ENCODE measurements at places on chromosomes 6 and 20. TPM values are rescaled to one million over a fixed set of nuclear protein-coding genes. Genes with fewer than 3 reads are reported as not detected.

SDHAF4 gene
- 5.2 TPM for polyA plus RNA-seq

GRCh38 chr6:169824021-169824420, 72.6 kb downstream of the ERMARD start:
- no peaks in the 10 kb centered on the region for H3K4me1 ChIP-seq
- H3K27me3 ChIP-seq: no peaks in the 10 kb centered on the region
- no peak overlapping the region for H3K4me3 ChIP-seq
- no peak overlapping the region for H3K27ac ChIP-seq
- DNase-seq: no peak

GRCh38 chr6:15046751-15047150, 199.1 kb upstream of the JARID2 start:
- no peak overlapping the region for H3K27ac ChIP-seq
- DNase-seq: no peak
- H3K36me3 ChIP-seq: no peaks in the 10 kb centered on the region
- H3K27me3 ChIP-seq: no peaks in the 10 kb centered on the region
- H3K4me3 ChIP-seq: no peak overlapping the region
- no peaks in the 10 kb centered on the region for H3K4me1 ChIP-seq

MCM8 gene
- 2.0 TPM for polyA plus RNA-seq

DNA sequence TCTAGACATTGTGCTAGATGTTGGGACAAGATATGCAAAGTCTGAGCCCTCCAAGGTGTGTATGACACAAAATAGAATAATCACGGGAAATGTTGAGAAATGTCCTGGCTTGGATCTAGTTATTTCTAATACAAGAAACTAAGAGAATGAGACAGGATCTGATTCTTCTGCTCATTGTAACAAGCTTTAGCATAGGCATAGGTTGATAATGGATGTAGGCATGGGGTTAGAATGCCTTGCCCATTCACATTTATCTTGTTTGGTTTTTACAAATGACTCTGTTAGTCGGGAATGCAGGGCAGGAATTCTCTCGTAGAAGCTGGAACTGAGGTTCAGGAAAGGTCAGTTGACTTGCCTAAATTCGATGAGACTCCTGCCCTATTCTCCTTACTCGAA, 1.5 kb upstream of the SLC26A8 start:
- DNase-seq: no peak
- no peaks in the 10 kb centered on the region for H3K27me3 ChIP-seq
- peaks cover 7% of the 10 kb centered on the region for H3K4me1 ChIP-seq
- no peak overlapping the region for H3K4me3 ChIP-seq
- no peaks in the 10 kb centered on the region for H3K36me3 ChIP-seq
- no peak overlapping the region for H3K27ac ChIP-seq

- H3K27me3 ChIP-seq: no peaks in the 10 kb centered on the region
- no peak overlapping the region for H3K4me3 ChIP-seq
- H3K27ac ChIP-seq: no peak overlapping the region
These were observed 46.2 kb downstream of the SLC22A1 start for GRCh38 chr6:160167604-160168399.

- H3K27me3 ChIP-seq: no peaks in the 10 kb centered on the region
- H3K4me1 ChIP-seq: no peaks in the 10 kb centered on the region
- H3K27ac ChIP-seq: no peak overlapping the region
These were observed 103.0 kb upstream of the RREB1 start for GRCh38 chr6:7004581-7005297.

- DNase-seq: no peak
- H3K27ac ChIP-seq: no peak overlapping the region
- H3K4me3 ChIP-seq: no peak overlapping the region
- no peaks in the 10 kb centered on the region for H3K27me3 ChIP-seq
- H3K4me1 ChIP-seq: no peaks in the 10 kb centered on the region
These were observed 42.2 kb downstream of the PKIB start for GRCh38 chr6:122652431-122652830.

DNA sequence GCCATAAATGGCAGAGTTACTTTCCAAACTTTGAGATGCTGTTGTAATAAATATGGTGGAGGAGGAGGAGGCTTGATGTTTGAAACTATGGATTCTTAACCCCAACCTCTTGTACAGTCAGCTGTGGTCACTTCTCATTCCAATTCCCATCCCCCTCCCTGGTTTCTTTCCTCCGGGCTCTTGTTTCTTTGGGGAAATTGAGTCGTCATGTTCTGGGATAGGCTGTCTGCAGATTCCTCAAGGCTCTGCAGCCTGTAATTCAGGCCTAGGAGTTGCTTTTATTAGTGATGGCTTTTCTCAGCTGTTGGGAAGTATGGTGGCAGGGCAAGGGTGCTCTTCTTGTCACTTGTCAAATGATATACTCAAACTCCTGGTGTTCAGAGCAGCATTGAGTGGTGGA, 2.6 kb downstream of the PTK7 start:
- no peak overlapping the region for H3K4me3 ChIP-seq
- no peaks in the 10 kb centered on the region for H3K36me3 ChIP-seq
- DNase-seq: peak; percentile 39
- H3K27me3 ChIP-seq: no peaks in the 10 kb centered on the region
- peaks cover 33% of the 10 kb centered on the region for H3K4me1 ChIP-seq
- no peak overlapping the region for H3K27ac ChIP-seq

ZNF391 gene
- 1.7 TPM for polyA plus RNA-seq

GRCh38 chr6:92550501-92550900, 868.9 kb downstream of the EPHA7 start:
- H3K27me3 ChIP-seq: no peaks in the 10 kb centered on the region
- no peak for DNase-seq
- no peaks in the 10 kb centered on the region for H3K36me3 ChIP-seq

SIGLEC1 gene
- 19.2 TPM for polyA plus RNA-seq

GRCh38 chr6:1123386-1124375, 188.2 kb upstream of the FOXQ1 start:
- no peaks in the 10 kb centered on the region for H3K27me3 ChIP-seq
- H3K27ac ChIP-seq: no peak overlapping the region
- no peak for DNase-seq
- no peaks in the 10 kb centered on the region for H3K36me3 ChIP-seq
- no peaks in the 10 kb centered on the region for H3K4me1 ChIP-seq

DNA sequence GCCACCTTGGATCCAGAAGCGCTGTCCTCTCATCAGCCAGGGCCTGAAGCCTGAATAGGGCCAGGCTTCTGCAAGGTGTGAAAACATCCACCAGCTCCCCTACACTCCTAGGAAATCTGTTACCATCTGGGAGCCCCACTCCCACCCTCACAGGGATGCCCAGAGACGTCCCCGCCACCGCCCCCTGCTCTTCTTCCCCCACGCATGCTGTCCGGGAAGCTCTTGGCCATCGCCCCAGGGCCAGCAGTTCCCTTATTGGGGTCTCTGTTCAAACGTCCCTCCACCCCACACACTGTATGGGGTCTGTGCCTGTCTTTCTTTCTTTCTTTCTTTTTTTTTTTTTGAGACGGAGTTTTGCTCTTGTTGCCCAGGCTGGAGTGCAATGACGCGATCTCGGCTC, 3.8 kb downstream of the RGS19 start:
- DNase-seq: no peak
- H3K4me3 ChIP-seq: no peak overlapping the region

SIRPD gene
- polyA plus RNA-seq: 1.9 TPM

DNA sequence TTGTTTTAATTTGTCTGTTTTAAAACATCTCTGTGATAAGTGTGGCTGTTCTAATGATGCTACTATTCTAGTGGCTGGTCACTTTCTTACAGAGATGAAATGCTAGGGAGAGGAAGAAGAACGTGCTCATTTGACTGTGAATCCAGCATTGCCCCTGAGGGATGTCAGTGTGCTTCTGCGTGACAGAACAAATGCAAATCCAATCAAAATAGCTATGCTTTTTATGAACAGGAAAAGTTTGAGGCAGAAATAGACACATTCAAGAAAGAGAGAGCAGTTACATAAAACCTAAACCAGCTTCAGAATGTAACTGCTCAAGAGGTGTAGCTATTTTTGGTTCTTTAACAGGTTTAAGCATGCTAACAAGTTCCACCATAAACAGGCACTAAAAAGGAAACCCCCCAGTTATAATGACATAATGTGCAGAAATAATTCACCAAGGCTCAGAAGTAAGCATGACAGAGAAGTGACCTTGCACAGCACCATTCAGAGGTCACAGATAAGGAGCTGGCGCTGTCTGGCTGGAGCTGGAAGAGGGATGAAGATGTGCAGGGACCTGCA, 385.3 kb downstream of the EPM2A start:
- no peaks in the 10 kb centered on the region for H3K36me3 ChIP-seq
- no peak overlapping the region for H3K4me3 ChIP-seq
- no peaks in the 10 kb centered on the region for H3K4me1 ChIP-seq
- no peak overlapping the region for H3K27ac ChIP-seq
- DNase-seq: no peak
- no peaks in the 10 kb centered on the region for H3K27me3 ChIP-seq

CRISP2 gene
- 1.5 TPM for polyA plus RNA-seq

GRCh38 chr6:42264852-42265390, 47.3 kb upstream of the MRPS10 start:
- peaks cover 10% of the 10 kb centered on the region for H3K4me1 ChIP-seq
- peaks cover 2% of the 10 kb centered on the region for H3K36me3 ChIP-seq
- DNase-seq: no peak

MEI4 gene
- not detected for polyA plus RNA-seq

DNA sequence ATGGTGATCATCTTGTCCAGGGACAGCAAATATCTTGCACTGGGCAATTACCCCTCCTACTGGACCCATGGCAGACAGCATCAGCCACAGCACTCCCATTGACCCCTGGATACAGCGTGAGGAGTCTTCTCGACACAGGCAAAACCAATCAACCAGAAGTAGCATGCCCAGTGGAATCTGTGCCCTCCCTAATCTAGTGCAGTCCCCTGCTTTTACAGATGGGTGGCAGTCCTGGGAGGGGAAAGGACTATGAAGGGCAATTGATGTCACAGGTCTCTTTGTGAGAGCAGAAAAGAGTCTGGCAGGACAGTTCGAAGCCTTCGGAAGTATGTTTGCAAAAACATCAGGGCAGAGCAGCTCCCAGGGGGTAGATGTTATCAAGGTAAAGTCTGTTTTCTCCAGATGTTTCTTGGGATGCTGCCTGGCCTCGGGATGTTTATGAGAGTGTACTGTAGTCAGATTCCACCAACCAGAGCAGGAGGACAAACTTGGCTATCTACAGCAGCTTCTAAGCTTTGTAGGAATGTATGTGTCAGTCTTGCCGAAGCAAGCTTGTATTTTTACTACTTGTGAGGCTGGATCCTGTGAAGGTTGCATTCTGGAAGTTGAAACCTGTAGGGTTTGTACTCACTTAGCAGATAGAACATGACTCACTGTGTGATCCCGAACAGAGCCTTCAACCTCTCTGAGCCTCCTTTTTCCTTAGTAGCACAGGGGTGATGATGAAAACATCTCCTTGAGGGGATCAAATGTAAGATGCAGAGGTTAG, 63.0 kb upstream of the MYL9 start:
- no peak overlapping the region for H3K4me3 ChIP-seq
- peaks cover 45% of the 10 kb centered on the region for H3K4me1 ChIP-seq
- no peaks in the 10 kb centered on the region for H3K27me3 ChIP-seq
- H3K36me3 ChIP-seq: peaks cover 9% of the 10 kb centered on the region
- DNase-seq: no peak

DEFB132 gene
- not detected for polyA plus RNA-seq

GRCh38 chr6:170224694-170225660, 65.9 kb downstream of the DLL1 start:
- H3K27ac ChIP-seq: no peak overlapping the region
- DNase-seq: no peak
- peaks cover 18% of the 10 kb centered on the region for H3K27me3 ChIP-seq
- no peak overlapping the region for H3K4me3 ChIP-seq
- peaks cover 6% of the 10 kb centered on the region for H3K4me1 ChIP-seq
- H3K36me3 ChIP-seq: no peaks in the 10 kb centered on the region

OR2H2 gene
- polyA plus RNA-seq: not detected

RNF5 gene
- 94.4 TPM for polyA plus RNA-seq

DNA sequence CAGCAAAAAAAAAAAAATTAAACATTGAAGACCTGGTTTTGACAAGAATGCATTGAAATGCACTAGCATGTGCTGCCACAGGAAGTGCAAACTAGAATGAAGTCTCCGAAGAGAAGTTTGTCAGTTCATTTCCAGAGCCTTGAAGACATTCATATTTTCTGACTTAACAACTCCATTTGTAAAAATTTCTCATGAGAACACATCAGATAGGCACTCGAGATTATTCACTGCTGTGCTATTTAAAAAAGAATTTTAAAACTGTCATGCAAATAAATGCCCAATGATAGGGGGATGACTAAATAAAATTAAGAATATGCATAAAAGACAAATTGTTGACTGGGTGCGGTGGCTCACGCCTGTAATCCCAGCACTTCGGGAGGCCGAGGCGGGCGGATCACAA, 394.6 kb upstream of the JARID2 start:
- H3K4me3 ChIP-seq: no peak overlapping the region
- no peak overlapping the region for H3K27ac ChIP-seq
- DNase-seq: no peak
- no peaks in the 10 kb centered on the region for H3K4me1 ChIP-seq
- H3K27me3 ChIP-seq: no peaks in the 10 kb centered on the region

RAB5IF gene
- 202 TPM for polyA plus RNA-seq

DNA sequence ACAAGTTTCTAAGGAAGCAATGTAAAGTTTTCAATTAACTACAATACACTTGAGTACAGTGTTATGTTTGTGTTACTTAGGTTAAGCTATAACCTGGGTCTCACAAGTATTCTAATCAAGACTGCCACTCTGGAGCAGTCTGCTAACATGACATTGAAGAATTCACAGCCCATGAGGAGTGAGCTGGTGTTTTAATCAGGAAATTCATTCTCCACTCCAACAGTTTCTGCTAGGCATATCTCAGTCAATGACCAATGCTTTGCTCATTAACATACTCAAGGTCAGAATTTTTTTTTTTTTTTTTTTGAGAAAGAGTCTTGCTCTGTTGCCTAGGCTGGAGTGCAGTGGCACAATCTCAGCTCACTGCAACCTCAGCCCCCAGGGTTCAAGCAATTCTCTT, 59.6 kb upstream of the SAMHD1 start:
- no peak overlapping the region for H3K4me3 ChIP-seq
- H3K27me3 ChIP-seq: no peaks in the 10 kb centered on the region
- no peaks in the 10 kb centered on the region for H3K4me1 ChIP-seq
- DNase-seq: no peak
- H3K27ac ChIP-seq: no peak overlapping the region
- peaks cover 1% of the 10 kb centered on the region for H3K36me3 ChIP-seq

DNA sequence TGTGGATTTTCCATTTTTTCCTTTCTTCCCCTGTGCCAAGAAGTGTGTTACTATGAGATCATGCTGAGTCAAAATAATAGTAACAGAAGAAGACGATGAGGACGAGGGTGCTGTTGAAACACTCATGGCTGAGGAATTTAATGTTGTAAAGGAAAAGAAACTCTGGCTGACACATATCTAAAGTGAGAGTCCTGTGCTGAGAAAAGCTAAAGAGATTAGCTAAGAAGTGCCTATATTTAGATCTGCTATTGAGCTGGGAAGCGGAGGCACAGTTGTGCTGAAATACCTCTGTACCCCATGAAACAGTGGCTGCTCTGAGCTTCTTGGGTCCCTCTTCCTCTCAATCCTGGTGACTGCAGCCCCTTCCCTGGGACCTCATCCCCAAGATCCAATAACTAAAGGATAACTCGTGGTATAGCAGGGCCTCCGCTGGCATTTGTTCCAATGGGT, 1.1 kb upstream of the SYTL3 start:
- DNase-seq: no peak
- H3K36me3 ChIP-seq: peaks cover 6% of the 10 kb centered on the region
- H3K4me3 ChIP-seq: no peak overlapping the region
- H3K27ac ChIP-seq: peak overlapping the region; percentile 88
- no peaks in the 10 kb centered on the region for H3K4me1 ChIP-seq

GRCh38 chr20:47146686-47147085, 209.8 kb downstream of the ZMYND8 start:
- no peaks in the 10 kb centered on the region for H3K36me3 ChIP-seq
- no peak overlapping the region for H3K4me3 ChIP-seq
- H3K27ac ChIP-seq: no peak overlapping the region
- DNase-seq: no peak
- no peaks in the 10 kb centered on the region for H3K27me3 ChIP-seq
- H3K4me1 ChIP-seq: peaks cover 3% of the 10 kb centered on the region

MEP1A gene
- polyA plus RNA-seq: 0.11 TPM

WFDC10A gene
- not detected for polyA plus RNA-seq

All from lung (tissue), 17 donors.